Right kidney (tissue), 9 donors: ENCODE measurements at places on chromosomes 2 and 18.

DNA sequence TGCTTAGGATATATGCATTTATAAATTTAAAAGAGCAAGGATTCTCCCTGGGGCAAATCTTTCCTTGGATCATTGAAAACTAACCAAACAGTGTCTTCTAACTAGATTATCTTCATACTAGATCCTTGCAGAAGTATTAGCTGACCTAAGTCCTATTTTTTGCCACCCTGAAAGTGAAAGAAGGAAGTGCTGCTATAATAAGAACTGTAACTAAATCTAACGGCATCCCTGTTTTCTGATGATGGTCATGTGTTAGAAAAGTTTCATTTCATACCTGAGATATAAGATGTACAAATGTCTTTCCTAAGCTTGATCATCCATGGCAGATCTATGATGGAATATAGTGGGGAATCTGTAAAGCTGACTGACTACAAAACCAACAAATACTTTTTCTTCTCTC is 102.7 kb downstream of the MAP2 start:
- DNase-seq, result no peak

GRCh38 chr2:220296174-220296573 is 668.7 kb downstream of the SLC4A3 start:
- DNase-seq, result peak; percentile 45

DNA sequence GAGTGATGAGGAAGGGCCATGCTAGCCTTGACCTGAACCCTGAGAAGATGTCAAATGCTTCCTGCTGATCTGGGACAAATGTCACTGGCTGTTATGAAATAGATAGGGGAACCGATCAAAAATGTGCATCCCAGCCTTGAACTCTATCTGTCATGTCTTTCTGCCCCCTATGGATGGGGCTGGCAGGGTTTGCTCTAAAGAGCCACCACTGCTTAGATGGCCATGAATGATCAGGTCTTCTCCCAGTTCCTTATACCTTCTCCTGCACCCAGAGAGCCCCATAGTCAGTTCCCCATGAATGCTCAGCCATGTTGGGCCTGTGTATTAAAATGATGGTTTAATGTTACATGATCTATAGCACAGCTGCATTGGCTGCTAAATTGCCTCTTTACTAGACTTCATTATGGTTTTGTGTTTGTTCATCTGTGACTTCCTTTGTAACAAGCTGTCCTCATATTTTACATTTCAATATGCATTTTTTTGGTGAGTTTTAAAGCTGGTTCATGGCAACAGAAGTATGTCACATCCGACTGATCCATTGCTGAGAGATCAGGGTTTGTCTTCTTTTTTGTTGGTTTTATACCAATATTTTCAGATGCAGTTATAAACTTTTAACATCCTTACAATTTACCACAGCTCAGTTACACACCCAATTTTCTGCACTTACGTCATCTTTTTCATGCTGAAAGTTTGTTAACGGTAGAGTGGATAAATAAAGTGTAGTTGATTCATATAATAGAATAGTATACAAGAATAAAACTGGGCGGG is 56.3 kb upstream of the SMAD2 start:
- DNase-seq, result no peak

GRCh38 chr2:184030989-184031388 is 567.3 kb upstream of the ZNF804A start:
- no peak for DNase-seq

- no peak for DNase-seq
Measured at GRCh38 chr18:12989397-12990122, 1.6 kb upstream of the CEP192 start.

- no peak for DNase-seq
Measured at GRCh38 chr2:46162329-46163097, 134.7 kb upstream of the EPAS1 start.

DNA sequence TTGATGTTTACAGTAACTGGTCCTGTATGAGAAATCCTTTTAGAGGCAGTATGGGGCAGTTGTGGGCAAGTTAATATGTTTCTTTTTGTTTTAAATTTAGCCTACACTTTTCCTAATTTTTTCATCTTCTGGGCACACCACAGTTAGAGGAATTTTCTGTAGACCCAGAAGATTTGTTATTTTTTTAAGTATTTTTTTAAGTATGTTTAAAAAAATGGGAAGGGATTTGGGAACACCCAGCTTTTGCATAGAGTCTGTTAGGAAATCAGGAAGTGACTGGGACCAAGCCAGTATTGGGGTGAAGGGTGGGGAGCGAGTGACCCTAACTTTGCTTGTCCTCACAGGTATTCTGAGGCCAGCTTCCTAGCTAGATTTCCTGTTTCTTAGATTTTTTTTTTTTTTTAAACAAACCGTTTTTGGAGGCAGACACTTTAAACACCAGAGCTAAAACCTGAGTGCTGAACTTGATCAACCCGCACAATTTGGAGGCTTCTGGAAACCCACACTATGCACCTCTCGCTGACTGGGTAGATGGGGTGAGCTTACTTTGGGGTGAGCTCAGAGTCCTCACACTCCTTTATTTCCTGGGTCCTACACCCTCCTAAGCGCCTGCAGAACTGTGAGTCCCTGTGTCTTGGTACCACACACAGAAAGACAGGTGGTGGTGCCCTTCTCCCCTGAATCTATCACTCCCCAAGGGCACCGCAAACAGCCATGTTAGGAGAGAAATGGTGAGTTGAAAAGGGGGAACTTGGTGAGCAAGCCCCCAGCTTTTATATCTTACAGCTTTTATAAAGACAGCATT is 5.2 kb downstream of the GATA6 start:
- no peak for DNase-seq

DNA sequence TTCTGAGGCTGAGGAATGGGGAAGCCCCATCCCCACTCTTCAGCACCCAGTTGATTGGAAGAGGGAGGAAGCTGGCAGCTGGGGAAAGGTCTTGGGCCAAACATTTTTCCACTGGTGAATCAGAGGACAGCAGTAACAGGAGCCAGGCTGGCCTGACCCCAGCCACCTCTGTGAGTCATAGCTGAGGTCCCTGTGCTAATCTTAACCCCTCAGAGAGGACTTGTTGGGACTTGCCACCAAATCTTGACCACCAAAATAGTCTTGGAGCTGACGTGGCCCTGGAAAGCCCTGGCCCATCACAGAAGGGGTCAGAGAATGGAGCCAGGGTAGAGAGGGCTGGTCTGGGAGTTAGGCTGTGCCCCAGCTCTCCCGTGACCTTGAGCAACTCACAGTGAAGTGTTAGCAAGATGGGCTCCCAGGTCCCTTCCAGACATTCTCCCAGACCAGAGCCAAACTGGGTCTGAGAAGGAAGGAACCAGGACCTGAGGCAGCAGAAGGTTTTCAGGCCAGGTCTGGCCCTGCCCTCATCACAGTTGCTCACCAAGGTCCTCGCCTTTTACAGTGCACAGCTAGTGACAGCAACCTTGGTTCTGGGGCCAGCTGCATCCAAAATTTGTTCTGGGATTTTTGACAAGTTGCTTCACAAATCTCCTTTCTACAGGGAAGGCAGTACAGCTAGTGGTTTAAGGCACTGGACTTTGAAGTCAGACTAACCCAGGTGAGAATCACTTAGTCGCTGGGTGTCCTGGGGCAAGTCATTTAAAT is 266.6 kb downstream of the CYP26B1 start:
- DNase-seq, result no peak

DNA sequence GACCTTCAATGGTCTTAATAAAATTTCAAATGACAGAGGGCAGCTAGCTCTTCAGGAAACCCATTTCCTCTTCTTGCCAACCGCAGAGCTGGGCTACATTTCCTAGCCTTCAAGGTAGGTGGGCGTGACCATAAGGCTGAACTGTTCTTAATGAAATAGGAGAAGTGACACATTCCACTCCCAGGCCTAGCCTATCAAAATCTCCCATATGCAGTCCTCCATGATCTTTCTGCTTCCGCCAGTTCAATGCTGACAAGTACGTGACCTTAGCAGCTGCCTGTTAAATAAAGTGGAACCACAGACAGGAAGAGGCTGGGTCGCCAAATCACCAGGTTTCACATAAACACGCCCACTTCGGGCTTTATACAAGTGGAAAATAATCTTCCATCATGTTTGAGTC is 13.2 kb downstream of the SERPINE2 start:
- DNase-seq, result no peak

DNA sequence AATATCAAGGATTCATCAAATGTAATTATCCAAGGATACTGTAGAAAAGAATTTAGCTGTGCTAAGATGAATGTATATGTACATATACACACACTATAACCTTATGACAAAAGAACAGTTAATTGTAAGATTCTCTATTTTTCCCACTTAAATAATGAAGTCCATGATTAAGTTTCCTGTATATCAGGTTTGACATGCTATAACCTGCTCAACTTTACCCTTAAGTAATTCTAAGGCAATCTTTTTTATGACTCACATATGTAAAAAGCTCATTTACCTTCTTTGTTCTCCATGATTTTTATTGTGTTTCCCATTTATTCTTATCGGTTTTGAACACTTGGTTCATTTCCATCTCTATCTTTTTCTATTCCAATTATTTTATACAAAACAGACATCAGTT is 1213.1 kb upstream of the SLC39A10 start:
- no peak for DNase-seq

GRCh38 chr18:9869715-9870430 is 15.9 kb upstream of the TXNDC2 start:
- no peak for DNase-seq

DNA sequence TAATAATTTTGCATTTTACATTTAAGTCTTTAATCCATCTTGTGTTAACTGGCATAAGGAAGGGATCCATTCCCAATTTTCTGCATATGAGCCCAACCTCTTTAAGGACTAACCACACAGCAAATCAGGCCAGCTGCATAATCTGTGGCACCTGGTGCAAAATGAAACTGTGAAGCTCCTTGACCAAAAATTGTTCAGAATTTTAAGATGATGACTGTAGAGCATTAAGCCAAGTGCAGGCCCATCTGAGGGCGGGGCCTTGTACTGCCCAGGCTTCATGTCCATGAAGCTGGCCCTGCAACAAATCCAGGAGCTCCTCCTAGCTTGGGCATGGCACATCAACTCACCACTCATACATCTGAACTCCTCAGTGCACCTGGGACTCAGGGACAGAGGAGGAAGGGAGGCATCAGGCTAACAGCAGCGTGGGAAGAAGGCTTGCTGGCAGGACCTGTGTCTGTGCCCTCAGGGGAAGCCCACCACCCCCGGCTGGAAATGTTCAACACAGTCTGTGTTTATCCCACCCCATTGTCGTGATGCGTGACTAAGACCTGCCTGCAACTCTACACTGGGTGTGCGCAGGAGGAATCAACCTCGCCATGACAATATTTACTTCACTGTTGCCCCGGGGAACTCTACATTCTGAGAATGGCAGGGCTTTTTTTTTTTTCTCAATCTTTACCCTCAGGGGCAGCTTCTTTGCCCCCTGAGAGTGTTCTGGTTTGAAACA is 128.9 kb upstream of the SIX2 start:
- DNase-seq, result no peak

GRCh38 chr2:226658555-226658954 is 141.1 kb downstream of the IRS1 start:
- no peak for DNase-seq
